ENCODE measurements at places on chromosomes 12 and 14. TPM values are rescaled to one million over a fixed set of nuclear protein-coding genes. Genes with fewer than 3 reads are reported as not detected.

DNA sequence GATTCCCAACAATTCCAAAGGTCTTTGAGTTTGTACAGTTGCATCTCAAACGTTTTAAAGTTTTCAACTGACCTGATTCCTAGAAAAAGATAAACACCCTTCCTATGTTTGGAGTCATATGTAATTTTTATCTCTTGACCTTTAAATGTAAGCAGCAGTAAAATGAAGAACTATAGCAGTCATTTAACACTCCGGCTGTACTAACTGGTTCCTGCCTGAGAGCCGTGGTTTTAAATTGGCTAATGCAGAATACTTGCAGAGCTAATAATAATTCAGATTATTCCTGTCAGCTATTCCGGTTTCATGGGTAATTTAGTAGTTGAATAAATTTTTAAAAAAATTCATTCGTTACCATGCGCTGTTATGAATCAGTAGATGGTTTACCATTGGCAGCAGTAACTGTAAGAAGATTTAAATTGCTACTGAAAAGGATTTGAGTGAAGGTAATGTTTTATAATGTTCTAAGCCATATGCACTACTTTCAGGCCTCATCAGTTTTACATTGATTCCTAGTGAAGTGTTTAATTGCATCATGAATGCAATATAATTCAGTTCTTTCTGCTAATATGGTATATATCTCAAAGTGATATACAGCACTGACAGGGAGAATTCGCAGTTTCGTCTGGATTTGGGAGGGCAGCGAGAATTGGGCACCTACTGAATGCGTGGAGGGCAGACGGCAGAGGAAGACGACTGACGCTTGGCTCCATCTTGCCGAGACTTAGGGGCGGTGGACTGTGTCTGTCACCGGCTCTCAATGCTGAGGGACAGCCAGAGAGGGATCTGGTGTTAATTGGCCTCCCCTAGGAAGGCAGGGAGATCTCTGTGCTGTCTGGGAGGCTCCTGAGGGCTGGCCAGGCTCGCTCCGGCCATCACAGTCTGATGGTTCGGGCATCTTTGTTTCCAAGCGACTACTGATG is 217.7 kb downstream of the PHETA1 start:
- H3K27ac ChIP-seq, result no peak overlapping the region
- no peak overlapping the region for H3K4me3 ChIP-seq
- peaks cover 3% of the 10 kb centered on the region for H3K4me1 ChIP-seq
- no peaks in the 10 kb centered on the region for H3K36me3 ChIP-seq
- no peak for DNase-seq

DNA sequence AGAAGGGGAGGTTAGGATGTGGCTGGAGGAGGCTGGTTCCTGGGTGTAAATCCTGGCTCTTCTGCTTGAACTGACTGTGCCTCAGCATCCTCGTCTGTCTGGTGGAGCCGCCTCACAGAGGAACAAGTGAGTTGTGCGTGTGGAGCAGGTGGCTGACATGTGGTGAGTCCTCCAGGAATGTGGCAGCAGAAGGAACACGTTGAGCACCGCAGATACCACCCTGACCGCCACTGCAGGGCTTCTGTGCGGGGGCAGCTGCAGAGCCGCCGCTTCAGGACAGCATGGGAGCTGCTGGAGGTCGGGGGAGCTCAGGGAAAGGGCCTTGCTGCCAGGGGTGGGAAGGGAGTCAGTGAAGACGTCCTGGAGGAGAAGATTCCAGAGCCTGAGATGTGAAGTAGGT is 48.9 kb downstream of the TRAF3 start:
- no peaks in the 10 kb centered on the region for H3K36me3 ChIP-seq
- no peak overlapping the region for H3K27ac ChIP-seq
- no peak for DNase-seq
- peaks cover 17% of the 10 kb centered on the region for H3K4me1 ChIP-seq
- H3K27me3 ChIP-seq, result no peaks in the 10 kb centered on the region

GRCh38 chr14:58082011-58082410 is 70.0 kb downstream of the ARMH4 start:
- H3K27ac ChIP-seq, result peak overlapping the region; percentile 49
- H3K36me3 ChIP-seq, result no peaks in the 10 kb centered on the region
- H3K4me3 ChIP-seq, result no peak overlapping the region
- no peaks in the 10 kb centered on the region for H3K27me3 ChIP-seq
- no peak for DNase-seq

DNA sequence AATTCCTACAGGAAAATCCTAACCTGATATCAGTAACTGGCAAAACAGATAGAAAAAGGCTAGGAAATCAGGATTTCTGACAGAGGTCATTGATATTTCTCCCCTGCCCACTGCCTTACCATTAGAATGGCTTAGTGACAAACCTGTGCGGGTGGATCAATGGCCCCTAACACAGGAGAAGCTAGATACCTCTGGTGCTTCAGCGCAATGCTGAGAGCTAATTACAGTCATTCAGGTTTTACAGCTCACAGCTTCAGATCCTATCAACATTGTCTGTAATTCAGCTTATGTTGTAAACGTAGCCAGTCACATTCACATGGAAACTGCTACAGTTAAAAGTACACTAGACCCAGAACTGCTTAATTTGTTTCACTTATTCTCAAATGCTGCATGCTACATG is 17.4 kb upstream of the SLC10A1 start:
- H3K4me1 ChIP-seq, result peaks cover 5% of the 10 kb centered on the region
- no peak overlapping the region for H3K4me3 ChIP-seq
- no peak for DNase-seq
- H3K27ac ChIP-seq, result no peak overlapping the region

DNA sequence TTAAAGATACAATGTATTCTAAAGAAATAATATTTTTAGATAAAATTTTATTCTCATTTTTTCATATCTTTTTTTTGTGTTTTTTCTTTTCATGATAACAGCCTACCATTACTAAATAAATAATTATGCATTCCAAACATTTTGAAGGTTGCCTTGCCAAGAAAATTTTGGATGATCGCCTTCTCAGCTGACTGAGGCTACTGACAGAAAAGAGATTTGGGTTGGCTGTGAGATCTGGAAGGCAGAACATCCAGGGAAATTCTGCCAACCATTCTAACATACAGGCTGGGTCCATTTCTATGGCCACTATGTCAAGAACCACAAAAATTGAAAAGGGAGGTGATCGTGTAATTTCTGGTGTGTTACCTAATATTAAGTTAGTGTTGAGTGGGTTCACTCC is 48.1 kb downstream of the GALNT8 start:
- no peak overlapping the region for H3K4me3 ChIP-seq
- DNase-seq, result no peak
- no peaks in the 10 kb centered on the region for H3K4me1 ChIP-seq
- H3K27me3 ChIP-seq, result no peaks in the 10 kb centered on the region

CRIP1 gene
- total RNA-seq, result 3.5 TPM

DNA sequence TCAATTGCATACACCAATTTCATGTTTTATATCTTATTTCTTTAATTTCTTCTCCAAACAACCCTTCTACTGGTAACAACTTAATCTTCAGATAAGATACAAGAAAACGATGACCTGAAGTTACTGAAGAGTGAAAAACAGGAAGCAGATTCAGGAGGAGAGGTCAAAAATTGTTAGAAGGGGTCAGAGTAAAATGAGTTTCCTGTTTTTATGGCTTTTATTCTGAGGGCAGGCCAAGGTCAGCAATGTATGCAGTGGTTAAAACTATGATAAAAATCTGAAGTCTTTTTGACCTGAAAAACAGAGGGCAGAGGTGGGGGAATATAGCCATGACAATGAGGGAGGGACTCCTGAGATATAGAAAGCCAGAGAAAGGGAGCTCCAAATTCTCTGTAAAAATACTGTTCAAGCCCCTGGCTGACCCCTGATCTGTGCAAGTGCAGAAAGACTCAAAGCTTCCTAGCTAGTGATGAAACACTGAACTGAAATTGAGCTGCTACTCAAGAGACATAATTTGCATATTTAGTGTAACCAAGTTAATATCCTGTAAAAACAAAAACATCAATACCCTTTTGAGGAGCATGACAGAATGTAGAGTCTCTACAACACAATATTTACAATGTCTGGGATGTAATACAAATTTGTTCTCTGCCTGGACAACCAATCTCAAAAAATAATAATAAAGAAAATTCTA is 514.3 kb upstream of the SEL1L start:
- H3K27me3 ChIP-seq, result no peaks in the 10 kb centered on the region
- DNase-seq, result no peak
- no peaks in the 10 kb centered on the region for H3K4me1 ChIP-seq
- no peaks in the 10 kb centered on the region for H3K36me3 ChIP-seq

GRCh38 chr14:25431211-25432076 is 381.5 kb upstream of the STXBP6 start:
- H3K27ac ChIP-seq, result no peak overlapping the region
- H3K4me1 ChIP-seq, result no peaks in the 10 kb centered on the region
- H3K36me3 ChIP-seq, result no peaks in the 10 kb centered on the region
- H3K27me3 ChIP-seq, result no peaks in the 10 kb centered on the region

- H3K4me1 ChIP-seq, result peaks cover 95% of the 10 kb centered on the region
- H3K4me3 ChIP-seq, result no peak overlapping the region
- DNase-seq, result no peak
- H3K27me3 ChIP-seq, result peaks cover 8% of the 10 kb centered on the region
- H3K36me3 ChIP-seq, result no peaks in the 10 kb centered on the region
These were observed 7.3 kb downstream of the TESC start for GRCh38 chr12:117091758-117092510.

SMCO3 gene
- not detected for total RNA-seq

CCDC196 gene
- not detected for total RNA-seq

DNA sequence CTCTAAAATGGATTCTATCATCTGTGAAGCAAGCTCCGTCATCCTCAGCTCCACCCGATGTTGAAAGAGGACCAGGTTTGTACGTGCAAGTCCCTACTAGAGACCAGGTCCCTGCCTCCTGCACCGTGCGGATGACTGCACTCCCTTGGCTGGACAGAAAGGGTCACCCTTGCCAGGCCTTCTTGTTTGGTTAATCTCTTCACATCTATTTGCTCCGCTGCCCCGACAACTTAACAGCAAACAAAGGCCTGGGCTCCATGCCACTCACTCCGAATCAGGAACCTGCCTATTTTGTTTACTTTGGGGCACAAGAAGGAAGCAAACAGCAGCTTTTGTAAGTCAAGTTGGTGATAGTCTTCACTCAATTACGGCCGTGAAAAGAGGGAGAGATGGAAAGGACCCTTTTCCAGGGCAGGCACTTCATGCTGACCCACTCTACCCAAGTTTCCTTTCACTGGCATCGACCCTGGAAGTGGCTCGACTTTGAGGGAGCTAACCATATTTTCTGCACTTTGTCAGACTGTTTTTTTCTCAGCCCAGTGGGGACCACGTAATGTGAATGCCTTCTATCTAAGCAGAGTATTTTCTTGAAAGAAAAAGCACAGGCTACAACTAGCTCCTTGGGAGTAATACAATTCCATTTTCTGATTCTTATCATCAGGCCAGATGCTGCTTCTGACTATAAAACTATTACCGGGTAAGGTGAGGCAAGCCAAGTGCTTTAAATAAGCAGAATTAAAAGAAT is 202.6 kb downstream of the FOXN3 start:
- no peaks in the 10 kb centered on the region for H3K27me3 ChIP-seq
- peak; percentile 91 for DNase-seq
- peak overlapping the region; percentile 52 for H3K27ac ChIP-seq
- peaks cover 16% of the 10 kb centered on the region for H3K4me1 ChIP-seq

TAS2R14 gene
- total RNA-seq, result 17.3 TPM

GRCh38 chr12:79983492-79983891 is 48.6 kb upstream of the PPP1R12A start:
- H3K36me3 ChIP-seq, result no peaks in the 10 kb centered on the region
- DNase-seq, result no peak
- no peaks in the 10 kb centered on the region for H3K27me3 ChIP-seq
- no peak overlapping the region for H3K27ac ChIP-seq

GRCh38 chr12:108853981-108854446 is 3.4 kb downstream of the SSH1 start:
- DNase-seq, result no peak
- peaks cover 39% of the 10 kb centered on the region for H3K4me1 ChIP-seq
- peak overlapping the region; percentile 6 for H3K27ac ChIP-seq
- H3K36me3 ChIP-seq, result peaks cover 3% of the 10 kb centered on the region
- H3K4me3 ChIP-seq, result no peak overlapping the region

GPR135 gene
- 5.5 TPM for total RNA-seq

GZMB gene
- total RNA-seq, result not detected

MSI1 gene
- total RNA-seq, result not detected

GRCh38 chr12:27751386-27752047 is 28.5 kb upstream of the KLHL42 start:
- peaks cover 30% of the 10 kb centered on the region for H3K36me3 ChIP-seq
- H3K4me1 ChIP-seq, result no peaks in the 10 kb centered on the region
- peak; percentile 73 for DNase-seq
- H3K4me3 ChIP-seq, result no peak overlapping the region
- no peaks in the 10 kb centered on the region for H3K27me3 ChIP-seq
- peak overlapping the region; percentile 42 for H3K27ac ChIP-seq

GRCh38 chr12:89262855-89263552 is 89.3 kb downstream of the DUSP6 start:
- no peak overlapping the region for H3K4me3 ChIP-seq
- H3K27me3 ChIP-seq, result no peaks in the 10 kb centered on the region
- H3K4me1 ChIP-seq, result peaks cover 8% of the 10 kb centered on the region
- no peak overlapping the region for H3K27ac ChIP-seq
- no peak for DNase-seq

- no peak for DNase-seq
- H3K27ac ChIP-seq, result no peak overlapping the region
- no peaks in the 10 kb centered on the region for H3K27me3 ChIP-seq
- H3K4me3 ChIP-seq, result no peak overlapping the region
These were observed 207.1 kb downstream of the GALC start for GRCh38 chr14:87785897-87786296.

LRRK2 gene
- total RNA-seq, result 8.4 TPM

DNA sequence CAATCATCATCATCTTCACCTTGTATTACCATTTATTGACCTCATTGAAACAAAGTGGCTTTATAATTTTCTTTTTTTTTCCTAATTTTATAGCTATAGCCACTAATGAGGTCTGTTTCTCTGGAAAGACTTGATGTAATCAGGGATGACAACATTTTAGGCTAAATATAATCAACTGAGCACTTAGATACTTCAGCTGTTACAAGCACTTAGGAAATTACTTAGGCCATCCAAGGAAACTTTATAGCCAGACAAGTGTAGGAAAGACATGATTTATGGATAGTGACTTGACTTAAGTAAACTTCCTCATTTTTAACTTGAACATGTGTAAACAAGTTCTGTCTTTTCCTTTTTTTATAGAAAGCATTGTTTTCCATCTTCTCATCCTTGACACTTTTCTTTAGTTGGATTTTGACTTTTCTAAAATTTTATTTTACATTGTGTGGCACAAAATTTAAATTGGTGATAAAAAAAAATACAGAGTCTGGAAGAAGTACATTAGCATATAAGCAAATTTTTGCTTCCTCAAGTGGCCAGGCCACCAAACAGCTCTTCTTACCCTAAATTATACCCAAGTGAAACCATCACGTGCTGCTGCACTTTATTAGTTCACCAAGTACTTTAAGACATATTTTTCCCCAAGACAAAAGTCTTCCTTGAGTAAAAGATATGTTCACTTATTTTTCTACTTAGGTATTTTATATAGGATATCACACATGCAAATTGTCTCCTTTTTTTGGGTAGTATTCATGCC is 15.1 kb downstream of the CPNE8 start:
- no peak for DNase-seq
- H3K27ac ChIP-seq, result no peak overlapping the region
- no peak overlapping the region for H3K4me3 ChIP-seq
- H3K27me3 ChIP-seq, result no peaks in the 10 kb centered on the region
- no peaks in the 10 kb centered on the region for H3K36me3 ChIP-seq
- H3K4me1 ChIP-seq, result peaks cover 3% of the 10 kb centered on the region
